ENCODE measurements at places on chromosomes 2 and 18.

GRCh38 chr18:24024425-24024824, 9.9 kb downstream of the TTC39C start:
- no peak for DNase-seq

- DNase-seq: peak; percentile 86
Measured at GRCh38 chr18:59874166-59874565, 25.6 kb upstream of the PMAIP1 start.

GRCh38 chr18:75497576-75498235, 70.2 kb upstream of the SMIM21 start:
- DNase-seq: no peak

GRCh38 chr18:44048846-44049245, 631.8 kb upstream of the SETBP1 start:
- DNase-seq: no peak

DNA sequence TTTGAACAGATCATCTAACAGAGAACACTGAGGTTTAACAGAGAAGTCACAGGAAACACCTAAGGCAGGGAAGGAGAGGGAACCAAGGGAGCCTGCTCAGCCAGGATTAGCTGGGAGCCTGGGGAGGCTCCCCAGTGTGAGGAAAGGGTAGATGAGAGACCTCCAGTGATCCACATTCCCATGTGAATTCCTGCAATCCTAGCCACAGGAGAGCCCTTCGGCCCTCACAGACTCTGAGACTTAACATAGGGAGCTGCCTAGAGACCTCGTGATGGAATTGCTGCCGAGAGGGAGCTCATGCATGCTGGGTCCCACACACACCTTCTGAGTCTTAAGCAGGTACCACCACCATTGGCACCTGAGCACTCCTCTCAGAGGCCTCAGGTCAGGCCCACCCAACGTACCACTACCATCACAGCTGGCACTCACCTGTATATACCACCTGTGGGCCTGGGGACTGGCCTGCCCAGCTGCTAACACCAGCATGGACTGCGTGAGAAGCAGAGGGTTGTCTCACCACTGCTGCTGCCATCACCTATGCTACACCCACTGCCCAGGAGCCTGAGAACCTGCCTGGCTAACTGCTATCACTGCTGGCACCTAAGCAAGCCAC, 225.9 kb upstream of the RASGRP3 start:
- no peak for DNase-seq

DNA sequence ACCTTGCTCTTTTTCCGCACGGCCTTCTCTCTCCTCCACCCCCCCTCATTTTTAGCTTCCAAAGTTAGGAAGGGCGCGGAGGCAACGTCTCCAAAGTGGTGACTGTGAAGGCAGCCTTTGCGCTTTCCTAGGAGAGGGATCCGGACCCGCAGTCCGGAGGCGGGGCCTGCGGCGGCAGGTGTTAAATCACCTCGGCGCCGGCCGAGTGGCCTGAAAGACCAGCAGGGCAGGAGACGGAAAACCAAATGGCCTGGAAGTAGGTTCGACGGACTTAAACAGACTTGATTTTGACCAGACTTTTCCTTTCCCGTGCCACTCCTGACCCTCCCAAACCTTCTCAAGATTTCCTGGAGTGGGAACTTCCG, 615 bp downstream of the GORASP2 start:
- DNase-seq: no peak

- DNase-seq: no peak
Measured at GRCh38 chr2:208306291-208306690, 40.2 kb downstream of the PIKFYVE start.

- DNase-seq: no peak
Measured at GRCh38 chr2:201971531-201972228, 62.0 kb upstream of the FZD7 start.

GRCh38 chr18:28078849-28079248, 98.1 kb downstream of the CDH2 start:
- no peak for DNase-seq

DNA sequence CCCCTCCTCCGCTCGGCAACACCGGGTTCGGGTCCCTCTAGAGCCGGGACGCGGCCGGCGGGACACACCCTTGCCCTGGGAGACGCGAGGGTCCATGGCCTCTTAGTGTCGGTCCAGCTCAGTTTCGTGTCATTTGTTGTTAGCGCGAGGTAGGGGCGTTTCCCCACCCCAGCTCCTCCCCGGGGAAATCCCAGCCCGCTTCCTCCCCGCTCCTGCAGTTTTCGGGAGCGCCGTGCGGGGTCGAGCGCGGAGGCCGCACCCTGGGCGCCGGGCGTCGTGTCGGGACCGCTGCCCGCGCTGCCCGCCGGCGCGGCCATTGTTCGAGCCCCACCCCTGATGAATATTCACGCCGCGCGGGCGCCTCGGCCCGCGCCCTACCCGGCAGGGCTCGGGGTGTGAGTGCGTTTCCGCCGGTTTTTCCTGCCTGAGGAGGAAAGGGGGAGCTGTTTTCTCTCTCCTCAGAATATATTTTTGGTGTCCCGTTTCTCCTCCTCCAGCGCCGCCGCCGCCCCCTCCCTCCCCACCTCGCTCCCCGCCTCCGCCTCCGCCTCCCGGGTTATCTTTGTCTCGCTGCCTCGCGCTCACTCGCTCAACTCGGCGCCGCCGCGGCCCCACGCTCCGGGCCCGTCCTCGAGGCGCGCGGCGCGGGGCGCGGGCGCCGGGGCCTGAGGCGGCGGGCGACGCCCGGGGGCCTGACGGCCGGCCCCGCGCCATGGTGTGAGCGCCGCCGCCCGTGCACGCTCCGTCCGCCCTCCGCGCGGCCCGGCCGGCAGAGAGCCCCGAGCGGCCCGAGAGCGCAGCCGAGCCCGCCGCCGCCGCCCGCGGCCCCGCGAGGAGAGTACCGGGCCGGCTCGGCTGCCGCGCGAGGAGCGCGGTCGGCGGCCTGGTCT, at the start of gene MAP4K4:
MAP4K4 (plus strand) TSS at position 584 of the 890 bp plus-strand sequence. CDS start 374 bp downstream, outside the sequence.
- no peak for DNase-seq

DNA sequence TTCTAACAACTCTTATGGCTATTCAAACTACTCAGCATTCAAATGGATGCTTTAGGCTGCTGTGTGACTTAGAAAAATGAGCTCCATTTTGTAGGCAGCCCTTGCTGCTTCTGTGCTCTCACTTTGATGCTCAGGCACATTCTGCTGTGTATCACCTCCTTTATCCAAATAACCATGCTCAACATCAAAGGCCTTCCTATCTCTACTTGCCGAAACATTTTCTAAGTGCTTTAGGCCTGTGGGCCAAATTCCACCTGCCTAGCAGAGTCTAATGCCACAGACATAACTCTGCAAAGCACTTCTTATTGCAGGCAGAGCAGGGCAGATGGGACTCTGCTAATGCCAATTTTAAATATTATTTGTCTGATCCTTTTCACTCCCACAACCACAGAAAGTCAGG, 397.4 kb downstream of the RND3 start:
- no peak for DNase-seq

DNA sequence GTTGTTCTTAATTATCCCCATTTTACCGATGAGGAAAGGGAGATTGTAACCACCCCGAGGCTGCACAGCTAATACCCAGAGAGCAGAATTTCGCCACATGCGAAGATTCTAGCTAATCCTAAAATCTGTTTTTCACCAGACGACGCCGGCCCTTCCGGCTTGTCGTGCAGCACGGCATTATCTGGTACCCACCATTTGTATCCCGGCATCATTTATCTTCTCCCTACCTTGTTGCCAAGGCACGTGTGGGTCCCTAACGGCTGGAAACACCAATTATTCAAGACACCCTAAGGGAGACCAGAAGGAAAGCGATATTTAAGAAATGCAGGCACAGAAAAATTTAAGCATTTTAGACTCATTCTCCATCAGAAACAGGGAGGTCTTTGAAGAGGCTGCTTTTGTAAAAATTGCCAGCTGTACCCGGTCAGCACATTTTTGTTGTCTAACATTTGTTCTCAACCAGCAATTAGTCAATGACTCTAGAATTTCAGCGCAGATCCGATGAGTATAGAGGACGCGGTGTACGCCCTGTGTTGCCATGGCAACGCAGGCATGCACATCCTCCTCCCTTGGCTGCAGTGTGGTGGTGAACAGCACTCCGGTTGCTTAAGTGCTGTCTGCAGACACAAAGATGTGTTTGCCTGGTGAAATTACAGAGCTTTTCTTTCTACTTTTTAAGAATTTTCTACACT, 111.6 kb downstream of the AGAP1 start:
- DNase-seq: peak; percentile 87

GRCh38 chr2:9337901-9338300, 85.4 kb downstream of the ITGB1BP1 start:
- DNase-seq: no peak

GRCh38 chr2:133599211-133599803, 31.0 kb upstream of the NCKAP5 start:
- no peak for DNase-seq

DNA sequence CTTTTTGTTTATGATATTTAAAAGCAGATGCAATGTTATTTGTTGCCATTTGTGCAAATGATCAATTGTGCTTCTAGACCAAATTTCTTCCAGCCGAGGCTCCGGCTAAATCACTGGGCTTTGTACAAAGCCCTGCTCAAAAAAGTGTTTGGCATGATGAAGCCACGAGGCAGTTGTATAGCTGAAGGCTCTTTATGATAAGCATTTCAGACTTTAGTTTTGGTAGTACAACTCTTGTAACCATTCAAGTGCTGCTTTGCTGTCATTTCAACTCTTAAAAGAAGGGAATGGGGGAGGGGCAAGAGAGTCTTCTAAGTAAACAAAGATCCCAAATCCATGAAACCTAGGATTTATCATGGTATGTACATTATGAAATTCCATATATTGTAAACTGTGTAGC, 3.3 kb upstream of the ZNF532 start:
- no peak for DNase-seq

DNA sequence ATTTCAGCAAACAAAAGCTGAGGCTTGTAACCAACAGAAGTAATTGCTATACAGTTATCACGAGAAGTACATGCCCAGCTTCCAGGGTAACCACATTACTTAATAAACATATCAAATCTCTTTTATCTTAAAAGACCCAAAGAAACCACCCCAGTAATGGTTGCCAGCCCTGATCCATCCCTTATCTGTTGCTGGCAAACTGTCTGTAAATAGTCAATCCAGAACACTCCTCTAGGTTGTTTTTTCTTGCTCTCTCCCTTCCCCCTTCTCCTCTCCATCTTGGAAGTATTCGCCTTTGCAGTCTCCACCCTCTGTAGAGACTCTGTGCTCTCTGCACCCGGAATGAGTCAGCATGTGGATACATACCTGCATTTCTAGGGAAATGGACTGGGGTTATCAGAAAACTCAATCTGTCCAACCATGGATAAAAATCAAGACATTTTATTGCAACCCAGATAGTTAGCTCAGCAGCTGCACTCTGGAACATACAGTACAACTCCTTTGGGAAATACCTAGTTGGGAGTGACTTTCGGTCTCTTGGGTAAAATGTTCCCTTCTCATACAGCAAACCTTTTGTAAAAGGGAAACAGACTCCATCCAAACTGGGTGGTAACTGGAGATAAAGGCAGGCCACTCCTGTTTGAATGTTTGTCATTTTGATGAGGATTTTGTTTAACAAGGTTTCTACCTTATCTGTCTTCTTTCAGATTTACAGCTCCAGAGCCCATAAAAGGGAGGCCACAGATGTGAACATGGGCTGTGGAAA, 123.5 kb upstream of the FOSL2 start:
- no peak for DNase-seq

- DNase-seq: no peak
Measured at GRCh38 chr2:3611589-3611988, 16.7 kb downstream of the COLEC11 start.

GRCh38 chr18:5941890-5942289, 46.6 kb upstream of the TMEM200C start:
- DNase-seq: no peak

Measured in non-pigmented ciliary epithelial cell (primary cell).